NCI-H460 (cell line): ENCODE measurements at places on chromosomes 12 and 14. TPM values are rescaled to one million over a fixed set of nuclear protein-coding genes. Genes with fewer than 3 reads are reported as not detected.

Gene POTEG
- not detected in 2 replicates for total RNA-seq

Gene PLEKHG7
- not detected in 2 replicates for total RNA-seq

Gene TSPAN19
- 0.10 TPM in 1 of 2 replicates, not detected in the other for total RNA-seq

Gene GPR68
- total RNA-seq, result not detected in 2 replicates

Gene CPSF6
- total RNA-seq, result 58.7 and 91.7 TPM in 2 replicates

Gene KLHDC1
- total RNA-seq, result 0.47 and 0.69 TPM in 2 replicates

Gene CEP170B
- total RNA-seq, result 9.5 and 12.1 TPM in 2 replicates

Gene DACT1
- total RNA-seq, result 0.89 TPM in 1 of 2 replicates, not detected in the other

Gene TAS2R13
- 0.35 and 0.87 TPM in 2 replicates for total RNA-seq

Gene MAP3K9
- total RNA-seq, result 0.55 and 0.84 TPM in 2 replicates

Gene IL26
- total RNA-seq, result not detected in 2 replicates

Gene MYRFL
- total RNA-seq, result not detected in 2 replicates

Gene KLRC1
- 0.25 TPM in 1 of 2 replicates, not detected in the other for total RNA-seq

Gene SLCO1B3
- 0.12 TPM in 1 of 2 replicates, not detected in the other for total RNA-seq

Gene AMN
- 0.20 and 0.29 TPM in 2 replicates for total RNA-seq

Gene POTEM
- not detected in 2 replicates for total RNA-seq

Gene WSCD2
- total RNA-seq, result not detected in 2 replicates

Gene CFL2
- total RNA-seq, result 43.4 and 48.8 TPM in 2 replicates

Gene RPL10L
- total RNA-seq, result not detected in 2 replicates

Gene RASSF9
- 0.07 and 0.14 TPM in 2 replicates for total RNA-seq

Gene SYNDIG1L
- total RNA-seq, result not detected in 2 replicates

Gene PAWR
- total RNA-seq, result 109 and 112 TPM in 2 replicates

Gene NPFF
- total RNA-seq, result 1.0 TPM in 1 of 2 replicates, not detected in the other

Gene ACOT6
- not detected in 2 replicates for total RNA-seq

Gene CEBPE
- total RNA-seq, result not detected in 2 replicates

Gene KCNA1
- not detected in 2 replicates for total RNA-seq

Gene PPM1H
- total RNA-seq, result 4.7 and 5.2 TPM in 2 replicates

Gene EVL
- 22.9 and 23.4 TPM in 2 replicates for total RNA-seq

Gene NR1H4
- not detected in 2 replicates for total RNA-seq
